ENCODE measurements at places on chromosomes 7 and 10. TPM values are rescaled to one million over a fixed set of nuclear protein-coding genes. Genes with fewer than 3 reads are reported as not detected.

DNA sequence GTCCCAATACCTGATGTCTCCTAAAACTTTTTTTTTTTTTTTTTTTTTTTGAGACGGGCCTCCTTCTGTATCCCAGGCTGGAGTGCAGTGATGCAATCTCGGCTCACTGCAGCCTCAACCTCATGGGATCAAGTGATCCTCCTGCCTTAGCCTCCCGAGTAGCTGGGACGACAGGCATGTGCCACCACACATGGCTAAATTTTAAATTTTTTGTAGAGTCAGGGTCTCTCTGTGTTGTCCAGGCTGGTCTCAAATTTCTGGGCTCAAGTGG lies 28.4 kb downstream of the GTF2IRD1 start:
- DNase-seq = no peak
- no peak overlapping the region for H3K27ac ChIP-seq
- H3K27me3 ChIP-seq = peaks cover 5% of the 10 kb centered on the region

GRCh38 chr7:73644688-73645286 lies 20.5 kb upstream of the MLXIPL start:
- H3K4me1 ChIP-seq = peaks cover 7% of the 10 kb centered on the region
- H3K36me3 ChIP-seq = no peaks in the 10 kb centered on the region
- H3K4me3 ChIP-seq = no peak overlapping the region
- no peak for DNase-seq
- peaks cover 34% of the 10 kb centered on the region for H3K27me3 ChIP-seq

- no peak for DNase-seq
- no peaks in the 10 kb centered on the region for H3K4me1 ChIP-seq
- no peak overlapping the region for H3K27ac ChIP-seq
- H3K36me3 ChIP-seq = no peaks in the 10 kb centered on the region
- H3K27me3 ChIP-seq = peaks cover 2% of the 10 kb centered on the region
These were observed 71.7 kb upstream of the ZNRF2 start for GRCh38 chr7:30212701-30213111.

- H3K4me3 ChIP-seq = no peak overlapping the region
- no peaks in the 10 kb centered on the region for H3K4me1 ChIP-seq
- no peaks in the 10 kb centered on the region for H3K27me3 ChIP-seq
- no peaks in the 10 kb centered on the region for H3K36me3 ChIP-seq
- no peak for DNase-seq
These were observed 226.4 kb downstream of the AGMO start for GRCh38 chr7:15335390-15335789.

- peaks cover 48% of the 10 kb centered on the region for H3K36me3 ChIP-seq
- peaks cover 8% of the 10 kb centered on the region for H3K4me1 ChIP-seq
- no peak overlapping the region for H3K4me3 ChIP-seq
- H3K27me3 ChIP-seq = no peaks in the 10 kb centered on the region
- no peak overlapping the region for H3K27ac ChIP-seq
- DNase-seq = no peak
These were observed 264.5 kb downstream of the CELF2 start for GRCh38 chr10:11282156-11282555.

GRCh38 chr7:90610105-90610504 lies 14.0 kb downstream of the CDK14 start:
- H3K36me3 ChIP-seq = no peaks in the 10 kb centered on the region
- H3K4me1 ChIP-seq = peaks cover 8% of the 10 kb centered on the region
- no peak overlapping the region for H3K27ac ChIP-seq
- H3K27me3 ChIP-seq = peaks cover 12% of the 10 kb centered on the region

GRCh38 chr7:35694161-35694783 lies 663 bp downstream of the HERPUD2 start:
- peaks cover 42% of the 10 kb centered on the region for H3K4me1 ChIP-seq
- no peak for DNase-seq
- no peaks in the 10 kb centered on the region for H3K27me3 ChIP-seq

DNA sequence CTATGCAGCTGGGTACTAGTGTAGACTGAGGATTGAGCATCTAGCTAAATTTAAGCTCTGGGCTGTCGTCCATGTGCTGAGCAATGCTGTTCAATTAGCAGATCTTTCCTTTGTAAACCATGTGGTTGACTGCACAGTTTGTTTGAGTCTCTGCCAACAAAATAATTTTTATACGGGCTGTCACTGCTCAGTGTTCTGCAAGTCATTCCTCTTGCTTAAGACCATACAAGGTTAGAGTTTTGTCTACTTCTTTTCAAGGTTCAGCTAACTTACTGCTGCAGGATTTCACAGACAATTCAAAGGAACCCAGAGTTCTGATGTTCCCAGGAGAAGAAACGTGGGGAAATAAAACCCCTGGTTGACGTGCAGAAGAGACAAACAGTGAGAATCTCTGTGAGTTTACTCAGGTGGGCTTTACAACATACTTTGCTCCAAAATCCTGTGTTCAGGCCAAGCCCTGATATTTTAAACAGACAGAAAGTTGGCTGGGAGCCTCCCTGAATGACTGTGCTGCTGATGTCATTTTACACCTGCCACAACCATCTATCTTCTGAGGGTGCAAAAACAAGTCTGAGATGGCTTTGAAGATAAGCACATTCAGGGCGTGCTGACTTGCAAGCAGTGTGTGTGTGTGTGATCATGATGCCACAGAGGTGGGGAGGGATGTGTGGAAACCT lies 177.1 kb upstream of the SVIL start:
- no peak overlapping the region for H3K4me3 ChIP-seq
- H3K4me1 ChIP-seq = peaks cover 28% of the 10 kb centered on the region
- peaks cover 6% of the 10 kb centered on the region for H3K36me3 ChIP-seq

- H3K27ac ChIP-seq = no peak overlapping the region
- H3K4me3 ChIP-seq = no peak overlapping the region
- no peaks in the 10 kb centered on the region for H3K4me1 ChIP-seq
- DNase-seq = no peak
- H3K36me3 ChIP-seq = no peaks in the 10 kb centered on the region
These were observed 44.3 kb downstream of the CXCL12 start for GRCh38 chr10:44340557-44340956.

DNA sequence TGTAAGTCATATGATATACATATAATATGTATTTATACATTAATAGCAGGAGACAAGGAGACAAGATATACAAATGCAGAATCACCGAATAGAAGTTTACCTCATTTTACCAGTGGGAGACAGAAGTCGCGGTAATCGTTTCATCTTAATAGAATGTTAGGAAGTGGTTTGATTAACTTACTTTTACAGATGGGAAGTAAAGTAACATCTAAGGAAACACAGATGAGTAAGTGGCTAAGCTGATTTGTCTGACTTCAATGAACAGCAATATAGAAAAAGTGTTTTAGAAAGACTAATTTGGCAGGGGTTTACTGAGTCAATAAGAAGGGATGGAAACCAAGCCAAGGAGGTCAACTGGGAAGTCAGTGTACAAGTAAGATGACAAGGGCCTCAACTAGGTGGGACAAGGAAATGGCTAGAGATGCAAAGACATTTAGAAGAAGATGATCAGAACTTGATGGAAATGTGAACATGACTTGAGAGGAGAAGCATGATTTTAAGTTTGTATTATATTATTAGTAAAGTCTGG lies 36.2 kb upstream of the FAM133B start:
- H3K4me1 ChIP-seq = peaks cover 89% of the 10 kb centered on the region
- no peaks in the 10 kb centered on the region for H3K27me3 ChIP-seq
- peaks cover 68% of the 10 kb centered on the region for H3K36me3 ChIP-seq
- H3K27ac ChIP-seq = peak overlapping the region; percentile 95
- no peak for DNase-seq

DNA sequence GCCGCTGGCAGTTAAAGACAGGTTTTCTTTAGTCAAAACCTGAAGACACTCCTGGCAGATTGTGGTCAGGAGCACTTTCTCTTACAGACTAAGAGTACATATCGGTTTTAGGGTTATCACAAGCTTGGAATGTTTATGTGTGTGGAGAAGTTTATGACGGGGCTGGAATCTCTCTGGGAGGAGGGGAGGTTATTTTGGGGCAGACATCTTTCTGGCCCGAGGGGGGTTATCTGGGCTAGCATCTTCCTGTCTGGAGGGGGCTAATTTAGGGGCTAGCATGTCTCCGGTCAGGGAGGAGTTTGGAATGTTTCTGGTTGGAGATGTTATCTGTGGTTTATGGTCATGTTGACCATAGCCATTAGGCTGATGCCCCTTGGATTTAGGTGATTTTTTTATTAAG lies 141.2 kb upstream of the KIF5B start:
- H3K4me1 ChIP-seq = no peaks in the 10 kb centered on the region
- DNase-seq = no peak
- no peak overlapping the region for H3K27ac ChIP-seq
- H3K27me3 ChIP-seq = no peaks in the 10 kb centered on the region
- H3K36me3 ChIP-seq = no peaks in the 10 kb centered on the region

DNA sequence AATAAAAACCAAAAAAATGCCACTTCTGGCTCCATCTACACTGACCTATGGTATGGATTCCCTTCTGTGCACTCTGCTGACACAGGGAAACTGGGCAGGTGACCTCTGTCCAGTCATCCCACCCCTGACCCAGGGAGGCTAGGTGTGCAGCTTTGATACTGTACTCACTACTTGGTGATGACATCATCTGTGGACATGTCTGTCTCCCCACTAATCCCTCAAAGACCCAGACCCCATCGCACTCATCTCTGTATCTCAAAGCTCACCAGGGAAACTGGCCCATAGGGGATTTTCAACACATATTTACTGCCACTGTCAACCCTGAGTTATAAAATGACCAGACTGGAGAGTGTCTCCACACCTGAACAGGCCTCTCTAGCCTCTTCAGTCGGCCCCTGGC lies 10.6 kb downstream of the SGMS1 start:
- no peaks in the 10 kb centered on the region for H3K36me3 ChIP-seq
- no peaks in the 10 kb centered on the region for H3K27me3 ChIP-seq
- H3K27ac ChIP-seq = no peak overlapping the region
- no peak for DNase-seq

- H3K27me3 ChIP-seq = peaks cover 6% of the 10 kb centered on the region
- DNase-seq = no peak
- no peaks in the 10 kb centered on the region for H3K36me3 ChIP-seq
- H3K4me1 ChIP-seq = no peaks in the 10 kb centered on the region
- no peak overlapping the region for H3K4me3 ChIP-seq
These were observed 8.5 kb upstream of the STX1A start for GRCh38 chr7:73727952-73728351.

- no peak for DNase-seq
- no peaks in the 10 kb centered on the region for H3K4me1 ChIP-seq
- no peaks in the 10 kb centered on the region for H3K36me3 ChIP-seq
- no peak overlapping the region for H3K4me3 ChIP-seq
These were observed 483.6 kb downstream of the NRG3 start for GRCh38 chr10:82358486-82359099.

DNA sequence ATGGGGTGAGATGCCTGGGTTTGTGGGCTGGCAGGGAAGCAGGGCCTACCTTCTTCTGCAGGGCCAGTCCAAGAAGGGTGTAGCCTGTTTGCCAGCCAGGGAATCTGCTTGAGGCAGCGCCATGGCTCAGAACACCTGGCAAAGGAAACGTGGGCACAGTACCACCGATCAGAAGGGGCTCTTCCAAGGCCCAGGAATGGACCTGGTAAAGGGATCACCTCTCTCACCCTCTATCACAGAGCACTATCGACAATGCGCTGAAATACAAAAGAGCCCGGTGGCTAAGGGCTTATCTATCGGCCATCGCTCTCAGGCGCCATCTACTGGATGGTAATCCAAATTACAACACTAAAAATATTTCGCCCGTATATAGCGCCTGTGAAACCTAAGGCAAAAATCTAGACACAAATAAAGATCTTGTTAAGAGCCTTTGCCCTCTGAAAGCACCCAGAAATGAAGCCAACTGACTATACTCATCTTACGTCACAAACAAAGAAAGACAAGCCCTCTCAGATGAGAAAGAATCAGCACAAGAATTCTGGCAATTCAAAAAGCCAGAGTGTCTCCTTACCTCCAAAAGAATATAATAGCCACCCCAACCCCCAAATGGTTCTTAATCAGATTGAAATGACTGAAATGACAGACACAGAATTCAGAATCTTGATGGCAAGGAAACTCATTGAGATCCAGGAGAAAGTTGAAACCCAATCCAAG lies 217.8 kb upstream of the HPS1 start:
- H3K27me3 ChIP-seq = peaks cover 25% of the 10 kb centered on the region
- peaks cover 2% of the 10 kb centered on the region for H3K36me3 ChIP-seq
- peak; percentile 49 for DNase-seq
- no peak overlapping the region for H3K4me3 ChIP-seq

- peak; percentile 88 for DNase-seq
- peaks cover 3% of the 10 kb centered on the region for H3K4me1 ChIP-seq
- peak overlapping the region; percentile 21 for H3K4me3 ChIP-seq
- H3K27ac ChIP-seq = no peak overlapping the region
- H3K36me3 ChIP-seq = no peaks in the 10 kb centered on the region
These were observed 142.5 kb upstream of the TCERG1L start for GRCh38 chr10:131453721-131454634.

DNA sequence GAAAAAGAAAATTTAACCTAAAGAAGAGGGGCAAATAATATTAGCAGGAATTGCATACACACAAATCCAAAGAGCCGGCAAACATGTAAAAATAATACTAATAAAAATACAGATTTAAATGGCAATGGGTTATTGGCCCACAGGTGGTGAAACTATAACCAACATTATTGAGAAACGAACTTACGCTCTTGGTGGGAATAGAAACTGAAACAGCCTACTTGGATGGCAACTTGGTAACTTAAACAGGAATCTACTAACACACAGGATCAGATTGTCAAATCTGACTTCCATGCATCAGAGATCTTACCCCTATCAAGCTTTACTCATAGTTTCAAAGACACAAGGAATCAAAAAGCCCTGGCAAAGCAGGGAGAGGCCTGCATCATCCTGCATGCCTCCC lies 66.5 kb downstream of the ANLN start:
- H3K4me1 ChIP-seq = no peaks in the 10 kb centered on the region
- no peak overlapping the region for H3K4me3 ChIP-seq
- peaks cover 13% of the 10 kb centered on the region for H3K36me3 ChIP-seq
- no peaks in the 10 kb centered on the region for H3K27me3 ChIP-seq
- H3K27ac ChIP-seq = no peak overlapping the region
- no peak for DNase-seq

DNA sequence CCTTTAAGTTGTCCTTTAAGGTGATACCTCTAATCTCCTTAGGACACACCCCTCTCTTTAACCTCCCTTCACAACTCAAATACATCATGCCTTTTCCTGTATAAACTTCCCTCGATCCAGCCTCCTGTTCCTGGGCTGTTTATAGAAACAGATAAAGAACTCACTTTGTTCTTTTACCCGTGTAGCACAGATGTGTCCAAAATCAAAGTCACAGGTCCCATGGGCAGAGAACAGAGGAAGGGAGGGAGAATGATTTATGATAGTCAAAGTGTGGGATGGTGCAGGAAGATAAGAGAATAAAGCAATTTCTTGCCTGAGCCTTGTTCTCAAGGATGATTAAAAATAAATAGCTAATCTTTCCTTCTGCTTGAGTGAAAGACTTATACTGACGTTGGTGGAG lies 50.3 kb upstream of the CABCOCO1 start:
- H3K27ac ChIP-seq = no peak overlapping the region
- no peaks in the 10 kb centered on the region for H3K4me1 ChIP-seq
- no peaks in the 10 kb centered on the region for H3K36me3 ChIP-seq
- H3K4me3 ChIP-seq = no peak overlapping the region
- peaks cover 3% of the 10 kb centered on the region for H3K27me3 ChIP-seq
- DNase-seq = no peak

EBLN1 gene
- not detected for total RNA-seq

MLXIPL gene
- total RNA-seq = not detected

CPA4 gene
- total RNA-seq = not detected

COBL gene
- total RNA-seq = not detected

TMEM26 gene
- not detected for total RNA-seq

DOCK1 gene
- total RNA-seq = 0.81 TPM

NRAP gene
- total RNA-seq = not detected

CARD11 gene
- total RNA-seq = 118 TPM

ECHDC3 gene
- 3.8 TPM for total RNA-seq

Measured in activated CD4-positive, alpha-beta T cell treated with anti-CD3 and anti-CD28 coated beads for 36 hours (primary cell).